ENCODE measurements at places on chromosomes 5 and 9.

GRCh38 chr5:32115985-32116384 is 58.1 kb downstream of the GOLPH3 start:
- no peak for DNase-seq

- no peak for DNase-seq
Measured at GRCh38 chr5:16616536-16617273, at the start of gene RETREG1. TSS of gene RETREG1 (minus strand) at chr5:16616997. CDS start at chr5:16616971, 26 bp downstream.

- no peak for DNase-seq
Measured at GRCh38 chr9:73583576-73583975, 431.9 kb downstream of the ANXA1 start.

DNA sequence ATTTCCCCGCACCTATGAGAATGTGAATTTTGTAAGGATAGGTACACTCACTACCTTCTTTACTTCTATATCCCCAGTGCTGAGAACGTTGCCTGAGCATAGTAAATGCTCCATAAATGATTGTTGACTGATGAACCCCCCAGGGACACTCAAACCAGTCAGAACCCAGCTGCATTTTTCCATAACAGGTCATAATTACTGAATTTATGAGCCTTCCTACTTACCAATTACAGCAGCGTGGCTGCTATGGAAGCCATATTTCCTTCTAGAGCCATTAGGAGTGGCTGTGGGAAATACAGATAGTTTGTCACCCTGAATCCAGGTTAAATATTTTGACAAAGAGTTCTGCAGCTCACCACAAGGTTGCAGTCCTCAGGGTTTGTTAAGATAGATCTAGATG is 135.0 kb downstream of the TAF11L14 start:
- DNase-seq: no peak

GRCh38 chr5:163660486-163660885 is 155.1 kb downstream of the MAT2B start:
- DNase-seq: no peak

GRCh38 chr5:122940890-122941289 is 95.5 kb downstream of the SNX24 start:
- DNase-seq: no peak

Measured in GM04503 (cell line).